Progenitor cell of endocrine pancreas (in vitro differentiated cells): ENCODE measurements at places on chromosomes 2 and 18.

- no peaks in the 10 kb centered on the region for H3K36me3 ChIP-seq
- DNase-seq: no peak
- peaks cover 41% of the 10 kb centered on the region for H3K27me3 ChIP-seq
- H3K4me3 ChIP-seq: no peak overlapping the region
- H3K4me1 ChIP-seq: peaks cover 10% of the 10 kb centered on the region
These were observed 787 bp upstream of the TRIM54 start for GRCh38 chr2:27281442-27281841.

DNA sequence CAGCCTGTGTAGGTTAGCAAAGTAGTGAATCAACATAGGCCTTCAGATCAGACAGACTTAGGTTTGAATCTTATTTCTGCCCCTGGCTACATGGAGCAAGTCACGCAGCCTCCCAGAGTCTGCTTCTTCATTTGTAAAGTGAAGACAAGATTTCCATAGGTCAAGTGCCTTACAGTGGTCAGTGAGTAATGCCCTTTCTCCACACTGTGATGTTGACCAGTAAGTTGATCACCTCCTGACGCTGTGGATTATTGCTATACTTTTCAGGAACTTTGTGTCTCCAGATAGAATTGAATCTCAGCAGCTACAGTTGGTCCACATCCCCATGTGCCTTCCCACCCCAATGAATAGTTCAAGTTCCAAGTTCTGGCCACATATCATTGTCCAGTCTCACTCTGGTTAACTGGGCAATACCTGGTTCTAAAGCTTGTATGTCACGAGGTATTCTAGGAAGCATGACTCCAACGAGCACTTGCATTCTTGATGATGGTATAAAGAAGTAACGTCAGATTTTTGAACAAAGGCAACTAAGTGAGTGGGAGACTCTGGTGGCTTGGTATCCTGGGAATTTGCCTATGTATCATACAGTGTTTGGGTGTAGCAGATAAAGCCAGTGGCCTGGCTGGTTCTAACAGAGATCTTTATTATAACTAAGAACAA, 2.1 kb upstream of the CLIP4 start:
- DNase-seq: no peak
- peak overlapping the region; percentile 8 for H3K4me3 ChIP-seq
- peaks cover 5% of the 10 kb centered on the region for H3K4me1 ChIP-seq
- H3K36me3 ChIP-seq: no peaks in the 10 kb centered on the region

DNA sequence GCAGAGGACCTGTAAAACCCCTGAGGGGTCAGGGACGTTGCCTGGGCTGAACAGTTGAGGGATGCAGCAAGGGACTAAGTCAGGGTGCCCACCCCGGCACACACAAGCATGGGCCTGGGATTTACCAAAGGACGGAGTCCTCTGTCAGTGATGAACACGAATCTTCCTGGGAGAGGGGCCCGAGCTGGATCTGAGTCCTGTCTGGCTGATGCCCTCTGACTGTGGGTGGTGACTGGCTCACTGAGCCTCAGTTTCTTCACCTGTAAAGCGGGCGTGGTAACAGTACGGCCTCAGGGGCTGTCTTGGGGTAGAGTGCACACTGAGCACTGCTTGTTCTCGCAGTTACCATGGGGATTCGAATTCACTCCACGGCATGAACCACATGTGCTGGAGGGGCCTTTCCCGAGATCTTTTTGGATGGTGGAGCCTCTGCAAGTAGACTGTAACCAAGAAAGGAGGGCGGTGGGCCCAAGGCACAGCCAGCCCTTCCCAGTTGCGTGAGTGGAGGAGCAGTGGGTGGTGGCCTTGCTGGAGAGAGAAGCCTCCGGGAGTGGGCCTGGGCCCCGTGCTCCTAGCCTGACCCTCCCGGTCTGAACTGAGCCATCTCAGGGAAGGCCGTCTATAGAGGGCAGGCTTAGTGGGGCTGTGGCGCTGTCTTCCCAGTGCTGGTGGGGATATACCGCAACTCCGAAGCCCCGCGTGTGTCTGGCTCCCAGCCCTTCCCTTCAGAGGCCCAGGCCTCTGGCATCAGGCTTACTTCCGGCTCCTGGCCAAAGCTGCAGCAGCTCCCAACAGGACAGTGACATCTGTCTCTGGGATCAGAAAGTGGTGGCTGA, 130.8 kb upstream of the HS6ST1 start:
- H3K27ac ChIP-seq: peak overlapping the region; percentile 68
- DNase-seq: peak; percentile 8
- peaks cover 19% of the 10 kb centered on the region for H3K27me3 ChIP-seq
- H3K4me3 ChIP-seq: no peak overlapping the region

- no peak overlapping the region for H3K4me3 ChIP-seq
- H3K27ac ChIP-seq: no peak overlapping the region
- no peak for DNase-seq
- H3K27me3 ChIP-seq: no peaks in the 10 kb centered on the region
- H3K4me1 ChIP-seq: no peaks in the 10 kb centered on the region
These were observed 1090.6 kb downstream of the SUCLG1 start for GRCh38 chr2:83368461-83368860.

DNA sequence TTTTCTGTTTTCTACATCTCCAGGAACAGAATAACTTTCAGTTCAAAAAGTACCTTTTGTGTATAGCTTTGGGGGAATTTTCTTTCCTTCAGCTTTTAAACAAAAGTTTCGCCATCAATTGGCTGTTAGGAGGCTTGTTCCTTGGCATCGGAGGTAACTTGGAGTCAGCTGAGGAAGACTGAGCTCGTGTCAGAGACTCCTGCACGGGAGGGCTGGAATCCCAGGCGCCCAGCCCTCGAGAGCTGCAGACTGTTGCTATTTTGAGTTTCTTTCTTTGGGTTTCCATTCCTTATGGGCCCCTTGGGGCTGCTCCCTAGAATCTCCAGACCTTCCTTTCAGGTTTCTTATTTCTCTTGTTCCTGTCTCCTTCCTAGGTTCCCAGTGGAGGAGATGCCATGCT, 8.1 kb downstream of the EMILIN2 start:
- H3K4me3 ChIP-seq: no peak overlapping the region
- peaks cover 26% of the 10 kb centered on the region for H3K27me3 ChIP-seq
- H3K27ac ChIP-seq: no peak overlapping the region
- no peak for DNase-seq

GRCh38 chr2:231000211-231000904, 4.4 kb downstream of the SPATA3 start:
- H3K27me3 ChIP-seq: peaks cover 45% of the 10 kb centered on the region
- H3K27ac ChIP-seq: no peak overlapping the region
- DNase-seq: no peak
- H3K4me1 ChIP-seq: no peaks in the 10 kb centered on the region

GRCh38 chr2:127121353-127121752, 14.4 kb upstream of the BIN1 start:
- no peaks in the 10 kb centered on the region for H3K27me3 ChIP-seq
- peaks cover 5% of the 10 kb centered on the region for H3K36me3 ChIP-seq
- H3K27ac ChIP-seq: no peak overlapping the region
- DNase-seq: no peak

- no peak for DNase-seq
- no peak overlapping the region for H3K4me3 ChIP-seq
These were observed 302.4 kb upstream of the NT5C1B start for GRCh38 chr2:18891600-18892345.

DNA sequence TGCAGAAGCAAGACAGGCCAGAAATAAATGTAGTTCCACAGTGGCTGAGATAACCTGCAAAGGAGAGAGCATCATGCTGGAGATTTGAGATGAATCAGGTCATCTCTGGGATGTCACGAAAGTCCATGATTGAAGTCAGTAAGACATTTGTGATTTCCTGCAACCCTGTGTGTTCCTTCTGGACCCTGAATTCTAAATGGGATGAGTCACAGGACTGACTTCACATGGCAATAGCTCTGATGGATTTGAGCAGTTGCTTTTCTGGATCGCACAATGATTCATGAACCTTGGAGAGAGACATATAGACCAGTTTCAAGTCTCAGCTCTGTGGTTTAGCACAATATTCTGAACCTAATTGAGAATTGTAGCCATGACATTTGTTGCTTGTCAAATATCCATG, 102.9 kb downstream of the TSN start:
- no peak overlapping the region for H3K27ac ChIP-seq
- no peaks in the 10 kb centered on the region for H3K36me3 ChIP-seq
- no peaks in the 10 kb centered on the region for H3K27me3 ChIP-seq

DNA sequence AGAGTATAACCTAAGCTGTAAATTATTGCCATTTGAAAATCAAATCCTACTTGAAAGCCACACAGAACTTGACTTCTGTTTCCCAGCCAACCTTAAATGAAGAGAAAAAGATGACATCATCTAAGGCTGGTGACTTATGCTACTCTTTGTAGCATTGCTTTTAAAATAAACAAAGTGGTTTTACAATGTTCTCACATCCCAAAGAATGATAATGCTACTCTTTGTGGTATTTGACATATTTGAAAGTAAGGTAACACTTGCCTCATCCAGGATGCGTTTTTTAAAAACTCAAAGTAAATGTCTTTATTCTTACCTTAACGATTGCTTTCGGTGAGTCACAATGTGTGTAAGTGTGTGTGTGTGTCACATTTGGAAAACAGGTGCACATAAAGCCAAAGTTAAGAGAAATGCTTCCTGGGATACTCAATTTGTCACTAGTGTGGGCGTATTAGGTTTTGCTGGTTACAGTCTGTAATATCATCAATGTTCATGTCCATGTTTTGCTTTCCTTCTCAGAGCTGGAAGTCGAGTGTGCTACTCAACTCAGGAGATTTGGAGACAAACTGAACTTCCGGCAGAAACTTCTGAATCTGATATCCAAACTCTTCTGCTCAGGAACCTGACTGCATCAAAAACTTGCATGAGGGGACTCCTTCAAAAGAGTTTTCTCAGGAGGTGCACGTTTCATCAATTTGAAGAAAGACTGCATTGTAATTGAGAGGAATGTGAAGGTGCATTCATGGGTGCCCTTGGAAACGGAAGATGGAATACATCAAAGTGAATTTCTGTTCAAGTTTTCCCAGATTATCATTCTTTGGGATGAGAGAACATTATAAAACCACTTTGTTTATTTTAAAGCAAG, 2.6 kb downstream of the PMAIP1 start:
- peaks cover 2% of the 10 kb centered on the region for H3K36me3 ChIP-seq
- no peak overlapping the region for H3K27ac ChIP-seq
- DNase-seq: no peak
- H3K4me3 ChIP-seq: no peak overlapping the region
- peaks cover 14% of the 10 kb centered on the region for H3K4me1 ChIP-seq

DNA sequence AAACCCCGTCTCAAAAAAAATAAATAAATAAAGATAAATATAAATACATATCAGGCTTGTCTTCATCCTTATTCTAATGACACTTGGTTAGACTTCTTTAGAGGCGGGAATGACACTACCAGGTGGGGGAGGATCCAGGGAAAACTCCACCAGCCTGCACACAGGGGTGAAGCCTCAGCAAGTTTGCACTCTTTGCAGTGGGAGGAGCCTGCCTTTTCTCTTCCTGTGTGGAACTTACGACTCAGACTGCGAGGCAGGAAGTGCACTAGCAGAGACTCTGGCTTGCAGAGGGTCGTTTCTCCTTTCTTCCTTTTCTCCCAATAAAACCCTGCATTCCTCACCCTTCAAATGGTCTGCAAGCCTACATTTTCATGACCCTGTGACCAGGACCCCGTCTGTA, 153.6 kb upstream of the CBLN2 start:
- DNase-seq: no peak
- no peak overlapping the region for H3K4me3 ChIP-seq
- peaks cover 4% of the 10 kb centered on the region for H3K4me1 ChIP-seq
- H3K27ac ChIP-seq: no peak overlapping the region
- H3K27me3 ChIP-seq: no peaks in the 10 kb centered on the region
- no peaks in the 10 kb centered on the region for H3K36me3 ChIP-seq

DNA sequence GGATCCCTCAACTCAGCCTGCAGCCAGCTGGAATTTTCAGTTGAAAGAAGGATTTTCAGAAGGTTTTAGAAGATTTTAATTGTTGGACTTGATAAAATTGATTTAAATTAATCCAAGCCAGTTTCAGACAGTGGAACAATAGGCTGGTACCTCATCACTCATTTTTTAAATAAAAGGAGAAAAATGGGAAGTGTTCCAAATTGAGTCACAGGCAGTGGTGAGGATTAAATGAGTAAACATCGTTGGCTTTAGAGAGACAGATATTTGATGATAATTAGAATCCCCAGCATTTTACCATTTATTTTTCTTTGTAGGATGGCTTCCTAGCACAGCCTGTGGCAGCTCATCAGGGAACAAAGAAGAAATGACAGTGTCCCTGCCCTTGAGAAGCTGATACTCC, 7.4 kb downstream of the CXCR4 start:
- no peak overlapping the region for H3K27ac ChIP-seq
- DNase-seq: no peak
- H3K27me3 ChIP-seq: peaks cover 20% of the 10 kb centered on the region
- H3K4me3 ChIP-seq: no peak overlapping the region

DNA sequence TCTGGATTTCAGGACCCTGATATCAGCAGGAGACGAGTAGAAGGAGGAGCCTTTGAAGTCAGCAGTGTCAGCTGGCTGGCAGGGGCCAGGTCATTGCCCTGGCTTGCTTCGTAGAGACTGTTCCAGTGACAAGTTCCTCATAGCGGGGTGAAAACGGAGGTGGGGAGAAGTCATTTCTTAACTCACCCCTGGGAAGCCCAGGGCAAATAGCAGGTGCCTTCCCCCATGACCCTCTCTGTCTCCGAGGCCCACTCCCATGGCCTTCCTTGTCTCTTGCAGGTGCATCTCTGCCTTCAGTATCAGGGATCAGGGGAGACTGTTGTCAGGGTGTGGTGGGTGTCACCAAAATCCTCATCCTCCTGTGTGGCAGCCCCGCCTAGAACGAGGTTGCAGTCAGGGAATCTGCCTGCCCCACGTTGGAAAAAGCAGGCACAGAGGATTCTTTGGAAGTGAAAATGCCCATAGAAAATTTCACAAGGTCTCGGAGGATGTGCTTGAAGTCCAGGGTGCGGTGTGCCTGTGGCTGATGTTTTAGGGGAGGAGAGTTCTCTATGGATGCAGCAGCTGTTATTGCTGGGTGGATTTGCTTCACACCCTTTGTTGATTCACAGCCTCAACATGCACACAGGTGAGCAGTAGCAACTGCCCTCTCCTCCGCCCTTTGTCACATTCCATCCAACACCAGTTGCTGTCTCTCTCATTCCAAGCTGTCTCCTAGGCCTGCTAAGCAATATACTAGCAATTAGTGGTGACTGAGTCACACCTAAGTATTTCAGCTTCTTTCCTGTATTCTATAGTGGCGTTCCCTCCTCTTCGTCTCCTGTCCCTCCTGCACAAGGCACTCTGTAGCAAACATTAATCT, 142.6 kb upstream of the FHL2 start:
- H3K4me3 ChIP-seq: no peak overlapping the region
- H3K27me3 ChIP-seq: peaks cover 18% of the 10 kb centered on the region
- no peak overlapping the region for H3K27ac ChIP-seq
- no peaks in the 10 kb centered on the region for H3K36me3 ChIP-seq
